ENCODE measurements at places on chromosomes 3 and 15.

- H3K27ac ChIP-seq: no peak overlapping the region
- DNase-seq: no peak
- no peak overlapping the region for H3K4me3 ChIP-seq
These were observed 168.1 kb upstream of the SATB1 start for GRCh38 chr3:18593231-18593630.

DNA sequence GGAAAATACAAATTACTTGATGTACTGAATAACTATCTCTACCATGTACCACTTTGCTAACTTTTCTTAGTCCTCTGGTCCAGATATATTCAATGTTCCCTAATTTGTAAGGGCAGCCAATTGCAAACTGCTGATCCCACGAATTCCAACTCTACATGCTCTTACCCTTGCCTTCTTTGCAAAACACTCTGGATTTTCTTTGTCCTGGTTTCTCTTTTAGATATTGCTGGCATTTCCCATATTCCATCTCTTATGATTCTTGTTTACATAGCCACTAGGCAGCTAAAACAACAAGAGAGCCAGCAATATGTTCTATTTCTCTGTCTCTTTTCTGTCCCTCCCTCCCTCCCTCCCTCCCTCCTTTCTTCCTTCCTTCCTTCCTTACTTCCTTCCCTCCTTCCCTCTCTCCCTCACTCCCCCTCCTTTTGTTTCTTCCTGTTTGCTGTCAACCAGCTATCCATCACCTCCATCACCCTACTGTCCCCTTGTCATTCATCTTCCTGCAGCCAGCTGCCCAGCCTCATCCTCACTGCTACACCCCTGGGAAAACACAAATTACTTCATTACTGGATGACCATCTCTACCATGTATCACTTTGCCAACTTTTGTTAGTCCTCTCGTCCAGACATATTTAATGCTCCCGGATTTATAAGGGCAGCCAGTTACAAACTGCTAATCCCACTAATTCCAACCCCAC is 33.8 kb downstream of the SETMAR start:
- H3K4me1 ChIP-seq: no peaks in the 10 kb centered on the region
- no peak for DNase-seq
- no peak overlapping the region for H3K27ac ChIP-seq
- H3K36me3 ChIP-seq: no peaks in the 10 kb centered on the region
- no peaks in the 10 kb centered on the region for H3K27me3 ChIP-seq
- no peak overlapping the region for H3K4me3 ChIP-seq

GRCh38 chr3:33388374-33389100 is 51.7 kb downstream of the UBP1 start:
- DNase-seq: no peak
- H3K4me3 ChIP-seq: no peak overlapping the region
- H3K36me3 ChIP-seq: peaks cover 10% of the 10 kb centered on the region
- H3K4me1 ChIP-seq: no peaks in the 10 kb centered on the region
- no peaks in the 10 kb centered on the region for H3K27me3 ChIP-seq

- H3K27me3 ChIP-seq: peaks cover 13% of the 10 kb centered on the region
- H3K27ac ChIP-seq: no peak overlapping the region
- no peak for DNase-seq
- peaks cover 10% of the 10 kb centered on the region for H3K4me1 ChIP-seq
- no peak overlapping the region for H3K4me3 ChIP-seq
These were observed 2.7 kb upstream of the ISL2 start for GRCh38 chr15:76333720-76334437.

DNA sequence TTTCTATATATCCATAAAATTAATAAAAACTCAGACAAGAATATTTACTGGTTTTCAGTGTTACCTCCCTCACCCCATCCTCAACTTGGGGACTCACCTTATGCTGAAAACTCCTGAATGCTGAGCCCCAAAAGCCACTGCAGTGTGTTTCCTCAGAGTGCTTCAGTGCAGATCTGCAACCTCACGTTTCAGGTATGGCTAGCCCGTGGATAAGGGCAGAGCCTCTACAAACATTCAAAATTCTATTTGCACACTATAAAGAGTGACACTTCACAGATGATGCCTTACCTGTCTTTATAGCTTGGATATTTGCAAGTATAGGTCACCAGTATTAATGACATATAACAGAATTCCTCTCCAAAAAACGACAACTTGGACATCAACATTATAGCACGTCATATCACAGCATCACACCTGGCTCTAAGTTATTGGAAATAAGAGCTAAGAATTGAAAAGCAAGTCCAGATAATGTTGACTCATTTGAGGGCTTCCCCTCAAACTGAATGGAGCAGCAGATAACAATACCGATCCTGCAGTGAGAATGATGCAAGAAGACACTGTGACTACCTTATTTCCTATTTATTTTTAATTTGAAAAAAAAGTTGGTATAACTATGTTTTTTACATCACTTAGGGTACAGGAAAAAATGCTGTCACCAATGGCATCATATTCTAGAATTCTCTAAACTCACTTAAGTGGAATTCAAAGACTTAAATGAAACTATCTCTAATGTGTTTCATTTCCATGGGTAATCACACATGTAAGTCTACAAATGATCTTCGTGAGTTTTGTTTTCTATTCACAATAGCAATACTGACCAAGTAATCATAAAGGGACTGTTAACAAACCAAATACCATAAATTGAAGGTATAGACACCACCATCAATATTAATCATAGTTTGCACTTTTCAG is 40.7 kb upstream of the RSL24D1 start:
- no peaks in the 10 kb centered on the region for H3K36me3 ChIP-seq
- H3K4me1 ChIP-seq: no peaks in the 10 kb centered on the region
- DNase-seq: no peak
- H3K27me3 ChIP-seq: no peaks in the 10 kb centered on the region

- DNase-seq: no peak
- no peaks in the 10 kb centered on the region for H3K4me1 ChIP-seq
- no peaks in the 10 kb centered on the region for H3K27me3 ChIP-seq
- H3K36me3 ChIP-seq: no peaks in the 10 kb centered on the region
These were observed 190.2 kb upstream of the DPH6 start for GRCh38 chr15:35736150-35736549.

GRCh38 chr15:31341496-31342195 is 15.0 kb downstream of the KLF13 start:
- peak overlapping the region; percentile 18 for H3K27ac ChIP-seq
- peaks cover 7% of the 10 kb centered on the region for H3K36me3 ChIP-seq
- DNase-seq: no peak
- no peak overlapping the region for H3K4me3 ChIP-seq
- H3K4me1 ChIP-seq: peaks cover 88% of the 10 kb centered on the region
- H3K27me3 ChIP-seq: no peaks in the 10 kb centered on the region

DNA sequence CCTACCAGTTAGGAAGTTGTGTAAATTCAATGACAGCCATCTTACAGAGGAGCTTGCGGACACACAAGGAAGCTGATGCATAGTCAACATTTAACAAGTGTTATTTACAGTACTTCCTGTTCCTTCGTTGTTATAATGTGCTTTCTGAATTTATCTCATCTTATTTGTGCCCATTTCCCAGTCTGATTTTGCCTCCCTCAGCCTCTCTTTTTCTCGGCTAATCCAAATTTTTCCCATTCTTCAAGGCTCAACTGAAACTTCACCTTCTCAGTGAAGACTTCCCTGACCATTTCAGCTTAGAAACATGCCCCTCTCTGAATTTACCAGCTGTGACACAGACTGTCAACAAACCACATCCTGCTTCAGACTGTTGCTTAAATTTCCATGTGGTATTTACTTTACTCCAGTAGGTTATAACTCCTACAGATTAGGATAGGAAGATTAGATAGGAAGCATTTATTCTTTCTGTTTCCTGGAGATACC is 55.7 kb upstream of the CP start:
- H3K27me3 ChIP-seq: no peaks in the 10 kb centered on the region
- DNase-seq: peak; percentile 5
- H3K27ac ChIP-seq: no peak overlapping the region
- H3K4me1 ChIP-seq: peaks cover 4% of the 10 kb centered on the region
- H3K4me3 ChIP-seq: no peak overlapping the region

- H3K27ac ChIP-seq: no peak overlapping the region
- H3K36me3 ChIP-seq: no peaks in the 10 kb centered on the region
- H3K4me1 ChIP-seq: no peaks in the 10 kb centered on the region
- DNase-seq: no peak
- H3K4me3 ChIP-seq: no peak overlapping the region
- H3K27me3 ChIP-seq: no peaks in the 10 kb centered on the region
These were observed 530.6 kb upstream of the IL12A start for GRCh38 chr3:159458010-159458409.

- H3K27ac ChIP-seq: no peak overlapping the region
- H3K4me1 ChIP-seq: no peaks in the 10 kb centered on the region
- DNase-seq: no peak
- no peaks in the 10 kb centered on the region for H3K36me3 ChIP-seq
These were observed 396.4 kb downstream of the NLGN1 start for GRCh38 chr3:173793963-173794362.

DNA sequence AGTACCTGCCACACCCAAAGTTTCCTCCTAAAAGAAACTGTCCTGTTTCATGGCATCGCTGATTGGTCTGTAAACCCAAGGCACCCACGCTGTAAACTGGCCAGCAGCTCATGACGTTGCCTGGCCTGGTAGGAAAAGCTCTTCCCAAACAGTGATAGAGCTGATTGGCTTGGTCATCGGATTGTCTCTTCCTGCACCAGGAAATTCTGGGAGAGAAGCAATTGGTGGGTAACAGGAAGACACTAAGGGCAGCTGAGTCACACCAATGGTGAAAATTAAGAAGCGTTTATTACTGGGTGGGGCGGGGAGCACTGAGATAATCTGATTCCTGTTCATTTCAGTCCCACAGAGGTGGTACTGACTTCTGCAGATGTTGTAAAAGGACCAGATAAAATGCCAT is 31.0 kb downstream of the KLHL6 start:
- H3K4me1 ChIP-seq: peaks cover 30% of the 10 kb centered on the region
- no peaks in the 10 kb centered on the region for H3K27me3 ChIP-seq
- peaks cover 7% of the 10 kb centered on the region for H3K36me3 ChIP-seq
- no peak overlapping the region for H3K4me3 ChIP-seq
- H3K27ac ChIP-seq: no peak overlapping the region
- no peak for DNase-seq

DNA sequence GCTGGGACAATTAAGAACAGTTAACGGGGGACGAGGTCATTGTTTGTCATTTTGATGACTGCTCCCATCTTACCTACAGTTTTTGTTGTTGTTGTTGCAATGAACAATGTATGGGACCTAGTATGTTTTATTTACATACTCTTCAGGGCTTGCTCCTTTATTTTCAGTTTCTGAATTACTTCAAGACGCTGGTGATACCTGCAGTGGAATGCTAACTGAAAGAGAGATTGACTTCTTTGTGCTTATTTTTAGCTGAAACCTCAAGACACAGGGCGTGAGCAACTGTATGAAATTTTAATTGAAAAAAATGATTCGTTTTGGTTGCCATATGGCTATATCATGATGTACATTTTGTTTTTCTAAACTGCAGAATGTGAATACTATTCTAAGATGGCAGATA is 297.9 kb downstream of the EDEM1 start:
- H3K36me3 ChIP-seq: no peaks in the 10 kb centered on the region
- no peaks in the 10 kb centered on the region for H3K27me3 ChIP-seq
- H3K27ac ChIP-seq: no peak overlapping the region
- no peak overlapping the region for H3K4me3 ChIP-seq
- H3K4me1 ChIP-seq: no peaks in the 10 kb centered on the region
- DNase-seq: peak; percentile 2

GRCh38 chr3:38458796-38459498 is 5.3 kb downstream of the ACVR2B start:
- H3K27me3 ChIP-seq: no peaks in the 10 kb centered on the region
- no peak for DNase-seq
- H3K4me3 ChIP-seq: no peak overlapping the region
- no peaks in the 10 kb centered on the region for H3K36me3 ChIP-seq
- peaks cover 11% of the 10 kb centered on the region for H3K4me1 ChIP-seq
- H3K27ac ChIP-seq: no peak overlapping the region

DNA sequence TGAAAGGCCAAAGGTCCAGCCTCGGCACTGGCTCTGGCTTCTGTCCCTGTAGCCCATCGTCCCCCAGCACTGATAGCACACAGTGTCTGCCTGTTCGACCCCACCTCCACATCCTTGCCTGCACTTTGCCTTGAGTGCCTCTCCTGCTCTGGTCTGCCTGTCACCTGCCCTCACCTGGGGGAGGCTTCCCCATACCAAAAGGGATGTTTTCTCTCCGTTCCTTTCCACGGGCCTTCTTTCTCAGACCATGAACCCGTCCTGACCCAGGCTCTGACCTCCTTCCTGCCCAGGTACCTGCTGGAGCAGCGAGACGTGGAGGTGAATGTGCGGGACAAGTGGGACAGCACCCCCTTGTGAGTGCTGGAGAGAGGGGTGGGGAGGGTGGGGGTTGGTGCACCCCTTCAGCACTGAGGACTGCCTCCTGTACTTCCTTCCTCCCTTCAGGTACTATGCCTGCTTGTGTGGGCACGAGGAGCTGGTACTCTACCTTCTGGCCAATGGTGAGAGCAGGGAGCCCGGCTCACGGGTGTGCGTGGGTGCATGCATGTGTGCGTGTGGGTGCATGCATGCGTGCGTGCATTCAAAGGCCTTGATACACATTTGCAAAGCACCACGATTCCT is 1.5 kb downstream of the ABTB1 start:
- no peaks in the 10 kb centered on the region for H3K36me3 ChIP-seq
- peaks cover 19% of the 10 kb centered on the region for H3K4me1 ChIP-seq
- no peak for DNase-seq

- H3K27ac ChIP-seq: no peak overlapping the region
- H3K4me1 ChIP-seq: no peaks in the 10 kb centered on the region
- DNase-seq: no peak
- H3K27me3 ChIP-seq: no peaks in the 10 kb centered on the region
These were observed 12.2 kb downstream of the EIF4E3 start for GRCh38 chr3:71713041-71713440.

GRCh38 chr3:154775821-154776548 is 304.1 kb upstream of the MME start:
- no peak for DNase-seq
- H3K27ac ChIP-seq: no peak overlapping the region
- H3K27me3 ChIP-seq: no peaks in the 10 kb centered on the region
- no peaks in the 10 kb centered on the region for H3K36me3 ChIP-seq

GRCh38 chr3:152241142-152242017 is 27.3 kb upstream of the MBNL1 start:
- no peaks in the 10 kb centered on the region for H3K36me3 ChIP-seq
- H3K4me3 ChIP-seq: no peak overlapping the region
- peaks cover 27% of the 10 kb centered on the region for H3K4me1 ChIP-seq
- no peaks in the 10 kb centered on the region for H3K27me3 ChIP-seq
- no peak for DNase-seq
- H3K27ac ChIP-seq: peak overlapping the region; percentile 91

- no peak for DNase-seq
- H3K4me3 ChIP-seq: no peak overlapping the region
- no peak overlapping the region for H3K27ac ChIP-seq
- H3K4me1 ChIP-seq: no peaks in the 10 kb centered on the region
These were observed 295.9 kb downstream of the CADM2 start for GRCh38 chr3:85254738-85255137.

- H3K27ac ChIP-seq: no peak overlapping the region
- H3K27me3 ChIP-seq: no peaks in the 10 kb centered on the region
- H3K4me1 ChIP-seq: no peaks in the 10 kb centered on the region
- no peaks in the 10 kb centered on the region for H3K36me3 ChIP-seq
- no peak overlapping the region for H3K4me3 ChIP-seq
These were observed 788.7 kb upstream of the DPPA4 start for GRCh38 chr3:110126065-110126464.

GRCh38 chr3:29745232-29745870 is 464.5 kb downstream of the RBMS3 start:
- H3K4me1 ChIP-seq: no peaks in the 10 kb centered on the region
- H3K36me3 ChIP-seq: no peaks in the 10 kb centered on the region
- no peak overlapping the region for H3K27ac ChIP-seq
- no peaks in the 10 kb centered on the region for H3K27me3 ChIP-seq

- H3K36me3 ChIP-seq: no peaks in the 10 kb centered on the region
- H3K4me3 ChIP-seq: no peak overlapping the region
- H3K4me1 ChIP-seq: no peaks in the 10 kb centered on the region
- H3K27ac ChIP-seq: no peak overlapping the region
- DNase-seq: no peak
These were observed 224.3 kb upstream of the P2RY1 start for GRCh38 chr3:152610622-152611021.

All from GM12878 (cell line).